ENCODE measurements at places on chromosomes 2 and 18.

DNA sequence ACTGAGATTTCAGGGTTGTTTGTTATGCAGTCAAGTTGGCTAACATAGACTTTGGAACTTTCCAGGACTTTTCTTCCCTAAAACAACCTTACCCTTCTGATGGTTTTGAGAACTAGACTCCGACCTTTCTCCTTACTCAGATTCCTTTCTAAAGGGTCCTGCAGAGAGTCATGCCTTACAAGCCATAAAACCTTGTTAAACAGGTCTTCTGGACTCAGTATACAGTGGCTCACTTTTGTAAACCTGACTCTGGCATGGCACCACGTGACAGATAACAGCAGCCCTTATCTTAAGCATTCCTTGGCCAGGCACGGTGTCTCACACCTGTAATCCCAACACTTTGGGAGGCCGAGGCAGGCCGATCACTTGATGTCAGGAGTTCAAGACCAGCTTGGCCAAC is 253.2 kb upstream of the RAB6C start:
- no peak for DNase-seq

DNA sequence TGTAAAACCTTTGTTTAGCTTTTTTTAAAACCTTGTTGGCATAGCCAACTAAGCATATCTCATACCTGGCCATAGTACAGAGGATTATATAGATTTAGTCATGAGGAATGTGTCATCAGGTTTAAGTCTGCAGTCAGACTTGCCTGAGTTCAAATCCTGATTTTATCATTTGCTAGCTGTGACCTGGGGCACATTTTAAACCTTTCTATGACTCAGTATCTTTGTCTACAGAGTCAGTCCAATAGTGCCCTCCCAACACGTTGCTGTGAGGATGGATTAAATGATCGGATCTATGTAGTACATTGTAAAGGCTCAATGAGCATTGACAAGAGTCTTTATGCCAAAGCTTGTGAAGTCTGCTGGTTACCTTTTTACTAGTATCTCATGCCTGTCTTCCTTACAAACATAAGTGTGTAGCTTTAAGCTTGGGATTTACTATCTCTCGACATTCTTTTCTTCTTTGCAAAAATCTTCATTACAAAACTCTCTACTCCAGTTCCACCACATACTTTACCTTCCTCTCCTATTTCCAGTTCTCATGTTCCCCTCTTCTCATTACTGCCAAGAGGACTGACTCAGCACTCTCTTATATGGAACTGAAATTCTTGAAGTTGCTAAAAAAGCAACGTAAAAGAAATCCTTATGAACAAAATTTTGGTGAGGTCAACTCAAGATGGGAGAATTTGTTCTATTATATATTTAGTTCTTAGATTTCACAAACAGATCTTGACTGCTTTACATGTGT is 68.1 kb upstream of the RBMS1 start:
- no peak for DNase-seq

GRCh38 chr2:56314796-56315195 is 131.0 kb downstream of the CCDC85A start:
- DNase-seq = no peak

GRCh38 chr2:181619516-181619915 is 37.4 kb downstream of the CERKL start:
- DNase-seq = no peak

GRCh38 chr2:234288974-234289455 is 207.9 kb downstream of the ARL4C start:
- DNase-seq = no peak

DNA sequence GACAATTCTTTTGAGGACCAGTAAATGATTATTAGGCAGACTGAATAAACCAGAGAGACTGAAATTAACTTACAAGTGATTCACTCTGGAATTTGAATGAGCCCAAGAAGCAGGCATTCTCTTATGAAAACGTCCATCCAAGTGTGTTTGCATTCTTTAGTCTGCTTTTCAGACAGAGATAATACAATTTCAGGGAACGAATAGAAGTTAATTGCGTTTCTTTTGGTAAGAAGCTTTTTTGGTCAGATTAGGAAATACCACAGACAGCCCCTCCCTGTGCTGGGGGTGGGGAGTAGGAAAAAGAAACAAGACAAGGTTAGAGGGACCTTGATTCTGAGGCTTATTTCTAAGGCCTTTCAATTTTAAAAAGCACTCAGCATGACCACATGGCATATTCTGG is 874.4 kb downstream of the SUCLG1 start:
- DNase-seq = no peak

- DNase-seq = no peak
These were observed 96.5 kb downstream of the PTGR3 start for GRCh38 chr18:75112186-75113096.

- no peak for DNase-seq
These were observed 16.6 kb downstream of the MALT1 start for GRCh38 chr18:58687871-58688308.

- DNase-seq = no peak
These were observed 792.2 kb downstream of the EPHA4 start for GRCh38 chr2:220779931-220780330.

- DNase-seq = no peak
These were observed 103.2 kb downstream of the ZNF521 start for GRCh38 chr18:25248755-25249154.

DNA sequence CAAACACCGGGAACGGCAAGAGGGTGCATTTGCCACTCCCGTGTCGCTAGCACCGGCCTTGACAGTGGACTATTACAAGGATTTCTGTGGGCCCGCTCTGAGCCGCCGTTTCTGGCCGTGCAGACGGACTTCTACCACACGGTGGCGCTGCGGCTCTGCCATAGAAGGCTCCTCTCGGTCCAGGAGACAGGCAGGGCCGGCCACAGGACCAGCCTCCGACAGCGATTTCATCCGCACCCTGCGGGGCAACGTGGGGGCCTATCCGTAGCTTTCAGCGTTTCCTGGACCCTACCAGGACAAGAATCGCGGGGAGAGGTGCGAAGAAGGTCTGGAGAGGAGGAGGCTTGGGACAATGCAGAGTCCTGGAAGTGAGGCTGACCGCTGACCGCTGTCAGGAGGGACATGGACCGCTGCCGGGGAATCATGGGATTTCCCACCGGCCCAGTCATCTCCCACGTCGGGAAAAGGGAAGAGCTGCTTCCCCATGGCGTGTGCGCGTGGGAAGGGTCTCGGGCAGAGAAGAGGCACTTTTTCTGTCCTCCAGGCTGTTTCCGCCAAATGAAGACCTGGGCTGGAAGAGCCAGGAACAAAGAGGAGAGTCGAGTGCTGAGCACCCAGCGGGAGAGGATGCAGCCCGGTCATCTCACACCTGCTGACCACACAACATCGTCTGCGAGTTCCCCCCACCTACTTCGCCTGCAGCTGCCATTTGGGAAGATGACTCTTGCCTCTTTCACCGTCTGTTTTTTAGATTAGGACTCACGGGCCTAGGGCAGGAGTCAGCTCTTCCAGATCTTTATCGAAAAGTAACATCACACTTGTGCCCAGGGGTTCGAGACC is 35.5 kb upstream of the HAAO start:
- peak; percentile 39 for DNase-seq

DNA sequence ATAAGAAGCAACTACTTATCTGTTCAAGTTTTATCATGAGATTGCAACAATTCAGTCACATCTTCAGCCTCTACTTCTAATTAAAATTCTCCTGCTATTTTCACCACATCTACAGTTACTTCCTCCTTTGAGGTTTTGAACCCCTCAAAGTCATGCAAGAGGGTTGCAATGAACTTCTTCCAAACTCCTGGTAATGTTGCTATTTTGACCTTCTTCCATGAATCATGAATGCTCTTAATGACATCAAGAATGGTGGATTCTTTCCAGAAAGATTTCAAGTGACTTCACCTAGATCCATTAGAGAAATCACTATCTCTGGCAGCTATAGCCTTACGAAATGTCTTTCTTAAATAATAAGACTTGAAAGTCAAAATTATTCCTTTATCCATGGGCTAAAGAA is 1052.8 kb upstream of the NRXN1 start:
- no peak for DNase-seq

DNA sequence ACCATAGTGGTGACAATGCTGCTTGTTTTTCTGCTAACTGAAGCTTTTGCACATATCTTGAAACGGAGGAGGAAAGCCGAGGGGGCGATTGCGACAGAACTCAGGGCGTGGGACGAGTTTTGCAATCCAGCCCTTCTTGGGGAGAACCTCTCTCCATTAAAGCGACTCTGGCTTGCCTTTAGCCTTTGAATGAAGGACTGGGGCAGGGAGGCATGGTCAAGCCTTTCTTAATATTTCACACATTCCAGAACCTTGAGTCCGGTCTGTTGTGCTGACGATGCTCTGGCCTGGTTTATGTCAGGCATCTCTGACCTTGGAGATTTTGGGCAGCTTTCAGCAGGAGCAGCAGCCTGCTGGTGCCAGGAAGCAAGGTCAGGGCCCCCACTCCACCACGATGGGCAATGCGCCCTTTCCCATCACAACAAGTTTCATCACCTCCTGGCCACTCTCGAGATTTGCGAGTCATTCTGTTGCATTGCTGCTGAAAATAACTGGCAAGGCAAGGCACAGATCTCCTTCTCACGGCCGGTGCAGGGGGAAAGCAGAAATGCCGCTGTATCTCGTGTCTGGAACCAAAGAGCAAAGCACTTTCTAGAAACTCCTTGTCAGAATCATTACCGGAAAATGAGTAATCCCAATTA is 10.8 kb downstream of the EMILIN2 start:
- no peak for DNase-seq

DNA sequence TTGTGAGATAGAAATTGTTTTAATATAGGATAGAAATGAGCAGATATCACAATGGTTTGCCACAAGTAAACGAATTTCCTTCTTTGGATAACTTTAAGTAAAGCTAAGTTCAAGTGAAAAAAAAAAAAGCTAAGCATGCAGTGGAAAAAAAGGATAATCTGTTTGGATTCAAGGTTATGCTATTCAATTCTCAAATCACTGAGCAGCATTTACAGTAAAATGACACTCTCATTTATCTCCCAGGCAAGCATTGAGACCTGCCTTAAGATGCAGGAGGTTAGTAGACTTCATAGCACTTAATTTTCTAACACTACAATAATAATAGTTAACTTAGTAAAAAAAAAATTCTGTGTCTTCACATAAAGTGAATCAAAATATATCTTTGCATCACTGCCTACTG is 351.3 kb downstream of the NRXN1 start:
- no peak for DNase-seq

DNA sequence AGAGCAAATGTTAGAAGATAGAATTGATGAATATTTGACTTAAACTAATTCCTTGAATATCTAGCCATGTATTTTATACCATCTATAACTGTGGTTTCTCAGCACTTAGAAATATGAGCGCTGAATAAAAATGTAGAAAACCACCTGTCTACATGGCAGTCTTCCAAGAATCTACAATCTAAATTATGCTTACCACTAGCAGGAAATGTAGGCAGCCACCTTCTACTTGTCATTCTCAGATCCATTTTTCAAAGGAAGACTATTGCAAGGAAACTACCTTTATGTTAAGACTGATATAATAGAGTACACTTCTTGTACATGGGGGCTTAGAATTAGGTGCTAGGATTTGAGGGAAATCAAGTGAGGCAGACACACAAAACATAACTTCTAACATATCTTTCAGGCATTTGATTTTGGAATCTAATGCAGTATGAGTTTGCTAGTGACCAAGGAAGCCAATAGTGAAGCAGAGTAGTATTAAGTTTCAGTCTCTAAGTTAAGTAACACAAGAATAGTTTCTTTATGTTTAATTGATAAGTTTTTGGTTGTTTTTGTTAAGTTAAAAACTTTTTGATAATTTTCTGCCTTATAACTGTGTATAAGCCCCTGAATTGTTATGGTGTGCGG is 175.9 kb upstream of the ITGA4 start:
- peak; percentile 31 for DNase-seq

GRCh38 chr18:61323951-61324350 is 9.3 kb upstream of the CDH20 start:
- DNase-seq = no peak

- DNase-seq = no peak
These were observed 143.8 kb downstream of the RNF152 start for GRCh38 chr18:61749031-61749430.

- no peak for DNase-seq
These were observed 6.4 kb downstream of the BAZ2B start for GRCh38 chr2:159609811-159610549.

DNA sequence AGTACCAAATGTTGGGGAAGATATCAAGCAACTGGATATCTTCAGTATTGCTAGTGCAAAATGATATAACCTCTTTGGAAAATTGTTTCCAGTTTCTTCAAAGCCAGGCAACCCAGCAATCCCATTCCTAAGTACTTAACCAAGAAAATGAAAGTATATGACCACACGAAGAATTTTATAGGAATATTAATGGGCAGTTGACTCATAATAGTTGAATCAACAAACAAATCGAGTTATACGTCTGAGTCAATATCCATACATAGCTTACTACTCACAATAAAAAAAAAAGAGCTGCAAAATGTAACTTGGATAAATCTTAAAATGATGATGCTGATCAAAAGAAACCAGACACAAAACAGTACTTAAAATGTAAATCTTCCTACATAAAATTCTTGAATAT is 810.4 kb downstream of the METTL4 start:
- no peak for DNase-seq

- DNase-seq = no peak
These were observed 421.5 kb upstream of the MEIS1 start for GRCh38 chr2:66013456-66013855.

GRCh38 chr2:220209751-220210150 is 582.3 kb downstream of the SLC4A3 start:
- DNase-seq = no peak

GRCh38 chr2:7915302-7916091 is 766.4 kb upstream of the ID2 start:
- DNase-seq = no peak

GRCh38 chr2:207953354-207953753 is 72.0 kb downstream of the PLEKHM3 start:
- no peak for DNase-seq

DNA sequence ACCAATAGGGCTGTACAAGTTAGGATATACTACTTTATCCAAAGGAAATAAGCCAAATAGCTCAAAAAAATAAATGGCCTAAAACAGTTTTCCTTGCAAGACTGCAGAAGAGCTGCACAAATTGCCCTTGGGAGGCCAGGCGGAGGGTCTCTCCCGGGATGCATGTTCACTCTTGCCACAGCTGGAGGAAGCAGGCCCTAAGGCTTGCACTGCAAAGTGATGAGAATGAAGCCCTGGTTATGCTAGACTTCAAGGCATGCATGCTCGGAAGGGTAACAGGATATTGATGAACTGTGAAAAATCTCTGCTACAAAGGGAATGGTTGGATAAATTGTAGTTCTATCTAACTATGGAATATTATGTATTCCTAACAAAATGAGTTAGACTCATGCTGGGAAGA is 27.5 kb upstream of the LDLRAD4 start:
- no peak for DNase-seq

DNA sequence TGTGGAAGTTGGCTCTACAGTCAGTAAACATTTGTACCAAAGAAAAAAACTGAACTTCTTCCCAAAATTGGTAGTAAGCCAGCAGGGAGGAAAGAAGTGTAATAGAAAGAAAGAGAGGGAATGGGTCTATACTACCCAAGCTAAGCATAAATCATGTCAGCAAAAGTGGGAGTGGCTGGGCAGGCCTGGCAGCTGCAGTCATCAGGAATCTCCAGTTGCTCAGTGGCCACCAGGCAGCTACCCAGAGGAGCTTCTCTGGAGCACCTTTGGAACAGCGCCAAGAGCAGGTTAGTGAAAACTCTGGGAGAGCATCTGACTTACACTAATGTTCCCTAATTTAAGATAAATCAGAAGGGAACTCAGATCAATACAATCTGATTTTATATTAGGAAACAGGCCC is 14.3 kb downstream of the FRZB start:
- DNase-seq = no peak
